ENCODE measurements at places on chromosomes 11 and 22. TPM values are rescaled to one million over a fixed set of nuclear protein-coding genes. Genes with fewer than 3 reads are reported as not detected.
A peak's percentile ranks its signal among the peaks of the same experiment; 100 is the strongest.

The TUBA8 gene
- total RNA-seq: 0.58 TPM

The OTOG gene
- 3.4 TPM for total RNA-seq

The TRIM64 gene
- not detected for total RNA-seq

The MYBPC3 gene
- not detected for total RNA-seq

The CARNS1 gene
- total RNA-seq: 2.2 TPM

The SCGB1D2 gene
- total RNA-seq: not detected

The IGLL1 gene
- not detected for total RNA-seq

The SYT9 gene
- 1.9 TPM for total RNA-seq

- H3K4me3 ChIP-seq: no peak overlapping the region
- no peak overlapping the region for H3K27ac ChIP-seq
- no peaks in the 10 kb centered on the region for H3K36me3 ChIP-seq
- no peaks in the 10 kb centered on the region for H3K27me3 ChIP-seq
- no peak for DNase-seq
These were observed 22.0 kb downstream of the OOSP3 start for GRCh38 chr11:59900366-59901126.

GRCh38 chr11:113396690-113397089 lies 9.1 kb downstream of the ANKK1 start:
- no peak for DNase-seq
- no peak overlapping the region for H3K27ac ChIP-seq
- peaks cover 46% of the 10 kb centered on the region for H3K27me3 ChIP-seq
- no peaks in the 10 kb centered on the region for H3K36me3 ChIP-seq
- no peak overlapping the region for H3K4me3 ChIP-seq

GRCh38 chr11:45929486-45930030 lies 7.1 kb downstream of the LARGE2 start:
- H3K4me1 ChIP-seq: no peaks in the 10 kb centered on the region
- no peak for DNase-seq
- H3K36me3 ChIP-seq: peaks cover 20% of the 10 kb centered on the region

DNA sequence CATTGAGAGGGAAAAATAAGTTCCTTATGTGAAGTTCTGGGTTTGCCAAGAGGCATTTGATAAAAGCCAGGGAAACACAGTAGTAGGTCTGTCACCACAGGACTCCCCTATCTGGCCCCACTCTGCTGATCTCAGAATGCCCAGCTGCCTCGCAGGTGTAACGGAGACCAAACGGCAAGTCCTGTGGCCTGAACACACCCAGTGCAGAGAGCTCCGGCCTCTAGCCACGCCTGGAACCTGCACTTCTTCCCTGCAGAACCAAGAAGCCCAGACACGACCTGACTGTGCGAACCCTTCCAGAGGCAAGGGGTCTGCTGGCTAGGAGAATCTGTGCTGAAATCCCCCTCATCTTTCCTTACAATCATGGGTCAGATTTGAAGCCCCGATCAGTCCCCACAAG lies 432.8 kb upstream of the B3GAT1 start:
- H3K4me3 ChIP-seq: no peak overlapping the region
- no peak overlapping the region for H3K27ac ChIP-seq
- DNase-seq: no peak
- H3K4me1 ChIP-seq: peaks cover 1% of the 10 kb centered on the region

GRCh38 chr11:125410091-125410490 lies 86.0 kb downstream of the FEZ1 start:
- no peak overlapping the region for H3K4me3 ChIP-seq
- peak; percentile 84 for DNase-seq
- no peaks in the 10 kb centered on the region for H3K4me1 ChIP-seq
- H3K36me3 ChIP-seq: no peaks in the 10 kb centered on the region

DNA sequence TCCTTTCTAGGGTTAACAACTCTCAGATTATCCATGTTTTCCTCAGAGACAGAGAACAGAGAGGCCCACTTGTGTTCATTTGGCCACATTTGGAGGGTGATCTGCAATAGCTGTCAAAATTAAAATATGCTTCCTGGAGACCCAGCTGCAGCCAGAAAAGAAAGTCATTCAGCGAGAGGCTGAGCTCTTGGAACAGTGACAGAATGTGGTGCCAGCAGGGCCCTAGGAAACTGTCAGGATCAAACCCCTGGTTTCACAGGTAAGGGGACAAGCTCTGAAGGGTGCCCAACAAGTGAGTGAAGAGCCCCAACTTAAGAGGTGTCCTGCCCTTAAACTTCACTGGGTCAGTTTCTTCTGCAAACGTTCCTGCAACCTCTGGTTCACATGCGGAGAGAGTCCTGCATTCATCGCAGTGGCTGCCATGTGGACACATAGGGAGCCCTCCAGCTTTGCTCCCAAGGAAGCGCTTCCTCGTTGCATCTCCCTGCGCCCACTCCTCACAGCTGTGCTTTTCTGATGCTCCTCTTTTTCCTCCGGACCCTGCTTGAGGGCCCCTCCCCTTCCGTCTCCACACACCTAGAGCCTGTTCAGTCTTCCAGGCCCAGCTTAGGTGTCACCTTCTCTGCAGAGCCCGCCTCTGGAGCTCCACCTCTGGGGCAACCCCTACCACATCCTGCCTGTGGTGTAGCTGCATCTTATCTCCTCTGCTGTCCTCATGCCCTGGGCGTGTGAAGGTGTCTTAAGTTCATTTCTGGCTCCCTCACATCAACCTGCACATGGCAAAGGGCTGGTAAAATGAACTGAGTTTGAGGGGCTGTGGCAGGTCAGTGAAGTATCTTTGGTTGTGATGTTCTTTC lies 3.9 kb downstream of the UCP3 start:
- no peaks in the 10 kb centered on the region for H3K27me3 ChIP-seq
- H3K27ac ChIP-seq: no peak overlapping the region
- H3K36me3 ChIP-seq: no peaks in the 10 kb centered on the region
- no peak overlapping the region for H3K4me3 ChIP-seq

GRCh38 chr11:20388096-20389055 lies 860 bp downstream of the PRMT3 start:
- H3K4me3 ChIP-seq: peak overlapping the region; percentile 89
- no peak for DNase-seq
- peak overlapping the region; percentile 67 for H3K27ac ChIP-seq
- H3K36me3 ChIP-seq: peaks cover 8% of the 10 kb centered on the region
- no peaks in the 10 kb centered on the region for H3K27me3 ChIP-seq
- H3K4me1 ChIP-seq: no peaks in the 10 kb centered on the region

- H3K4me1 ChIP-seq: no peaks in the 10 kb centered on the region
- H3K4me3 ChIP-seq: no peak overlapping the region
- DNase-seq: no peak
- H3K27ac ChIP-seq: no peak overlapping the region
These were observed 61.0 kb downstream of the BMAL1 start for GRCh38 chr11:13338427-13339069.

GRCh38 chr22:24433828-24434470 lies 6.5 kb downstream of the ADORA2A start:
- H3K4me3 ChIP-seq: no peak overlapping the region
- no peaks in the 10 kb centered on the region for H3K27me3 ChIP-seq
- no peak overlapping the region for H3K27ac ChIP-seq
- H3K4me1 ChIP-seq: no peaks in the 10 kb centered on the region
- DNase-seq: peak; percentile 30
- no peaks in the 10 kb centered on the region for H3K36me3 ChIP-seq

GRCh38 chr11:28808771-28809170 lies 700.6 kb downstream of the METTL15 start:
- H3K27me3 ChIP-seq: peaks cover 6% of the 10 kb centered on the region
- H3K4me3 ChIP-seq: no peak overlapping the region
- DNase-seq: no peak
- H3K36me3 ChIP-seq: no peaks in the 10 kb centered on the region
- H3K27ac ChIP-seq: no peak overlapping the region

- H3K4me3 ChIP-seq: peak within 1 kb of the TSS; percentile 94
- peak within 1 kb of the TSS; percentile 44 for H3K27ac ChIP-seq
- peak; percentile 95 for DNase-seq
- H3K36me3 ChIP-seq: peaks cover 28% of the 10 kb centered on the region
- no peaks in the 10 kb centered on the region for H3K27me3 ChIP-seq
These were observed at the start of gene PPP1CA for GRCh38 chr11:67401495-67402191. PPP1CA (minus strand) TSS chr11:67401858; CDS start chr11:67401782, 76 bp downstream.

GRCh38 chr22:23204541-23205157 lies 24.3 kb downstream of the BCR start:
- no peaks in the 10 kb centered on the region for H3K27me3 ChIP-seq
- no peak for DNase-seq
- H3K4me3 ChIP-seq: no peak overlapping the region
- H3K27ac ChIP-seq: no peak overlapping the region

DNA sequence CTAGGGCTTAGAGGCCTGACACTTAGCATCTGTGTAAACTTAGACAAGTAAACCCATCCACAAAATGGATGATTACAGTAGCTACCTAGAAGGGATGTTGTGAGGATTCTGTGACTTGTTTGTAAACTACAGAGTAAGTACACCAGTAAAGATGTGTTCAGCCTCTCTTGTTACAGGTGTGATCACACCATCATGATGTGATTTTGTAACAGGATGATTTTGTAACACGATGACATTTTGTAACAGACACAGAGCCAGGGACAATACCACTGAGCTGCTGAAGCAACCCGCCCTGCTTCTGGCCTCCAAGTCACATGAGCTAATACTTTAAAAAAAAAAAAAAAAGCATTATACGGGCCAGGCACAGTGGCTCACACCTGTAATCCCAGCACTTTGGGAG lies 17.0 kb downstream of the FADD start:
- H3K36me3 ChIP-seq: peaks cover 3% of the 10 kb centered on the region
- no peaks in the 10 kb centered on the region for H3K4me1 ChIP-seq
- no peak overlapping the region for H3K27ac ChIP-seq
- no peaks in the 10 kb centered on the region for H3K27me3 ChIP-seq

- peaks cover 17% of the 10 kb centered on the region for H3K4me1 ChIP-seq
- H3K27ac ChIP-seq: no peak overlapping the region
- DNase-seq: no peak
- H3K4me3 ChIP-seq: no peak overlapping the region
- no peaks in the 10 kb centered on the region for H3K27me3 ChIP-seq
These were observed 12.0 kb downstream of the OVCH2 start for GRCh38 chr11:7694235-7694634.

GRCh38 chr22:24434471-24435322 lies 7.3 kb downstream of the ADORA2A start:
- no peaks in the 10 kb centered on the region for H3K36me3 ChIP-seq
- no peak overlapping the region for H3K27ac ChIP-seq
- peak; percentile 36 for DNase-seq
- no peaks in the 10 kb centered on the region for H3K27me3 ChIP-seq

GRCh38 chr22:17806437-17806836 lies 32.2 kb upstream of the BID start:
- peaks cover 5% of the 10 kb centered on the region for H3K36me3 ChIP-seq
- no peaks in the 10 kb centered on the region for H3K4me1 ChIP-seq
- H3K27ac ChIP-seq: no peak overlapping the region

DNA sequence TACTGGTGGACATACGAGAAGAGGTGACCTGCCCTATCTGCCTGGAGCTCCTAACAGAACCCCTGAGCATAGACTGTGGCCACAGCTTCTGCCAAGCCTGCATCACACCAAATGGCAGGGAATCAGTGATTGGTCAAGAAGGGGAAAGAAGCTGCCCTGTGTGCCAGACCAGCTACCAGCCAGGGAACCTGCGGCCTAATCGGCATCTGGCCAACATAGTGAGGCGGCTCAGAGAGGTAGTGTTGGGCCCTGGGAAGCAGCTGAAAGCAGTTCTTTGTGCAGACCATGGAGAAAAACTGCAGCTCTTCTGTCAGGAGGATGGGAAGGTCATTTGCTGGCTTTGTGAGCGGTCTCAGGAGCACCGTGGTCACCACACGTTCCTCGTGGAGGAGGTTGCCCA lies 6.9 kb downstream of the TRIM6 start:
- H3K36me3 ChIP-seq: peaks cover 29% of the 10 kb centered on the region
- DNase-seq: no peak
- H3K27me3 ChIP-seq: no peaks in the 10 kb centered on the region
- H3K4me1 ChIP-seq: peaks cover 8% of the 10 kb centered on the region
- H3K27ac ChIP-seq: no peak overlapping the region

DNA sequence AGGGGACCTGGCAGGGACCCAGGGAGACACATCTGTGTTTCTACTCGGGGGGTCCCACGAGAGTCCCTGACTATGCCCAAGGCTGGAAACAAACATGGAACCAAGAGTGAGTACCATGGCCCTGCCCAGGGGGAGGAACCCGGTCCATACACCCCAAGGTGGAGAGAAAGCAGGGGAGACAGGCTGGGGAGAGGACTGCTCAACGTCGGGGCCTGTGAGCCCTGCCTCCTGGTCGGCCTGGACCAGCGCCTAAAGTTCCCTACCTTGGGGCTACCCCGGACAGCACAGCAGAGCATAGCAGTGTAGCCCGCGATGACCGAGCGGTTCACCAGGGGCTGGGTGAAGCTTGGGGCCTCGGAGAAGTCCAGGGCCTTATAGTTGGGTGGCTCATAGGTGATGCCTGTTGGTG lies 20.2 kb downstream of the MYBPC3 start:
- no peaks in the 10 kb centered on the region for H3K36me3 ChIP-seq
- H3K4me1 ChIP-seq: no peaks in the 10 kb centered on the region
- no peak overlapping the region for H3K4me3 ChIP-seq
- no peak overlapping the region for H3K27ac ChIP-seq

Data from endodermal cell (in vitro differentiated cells).